ENCODE measurements at places on chromosomes 11 and 22.

DNA sequence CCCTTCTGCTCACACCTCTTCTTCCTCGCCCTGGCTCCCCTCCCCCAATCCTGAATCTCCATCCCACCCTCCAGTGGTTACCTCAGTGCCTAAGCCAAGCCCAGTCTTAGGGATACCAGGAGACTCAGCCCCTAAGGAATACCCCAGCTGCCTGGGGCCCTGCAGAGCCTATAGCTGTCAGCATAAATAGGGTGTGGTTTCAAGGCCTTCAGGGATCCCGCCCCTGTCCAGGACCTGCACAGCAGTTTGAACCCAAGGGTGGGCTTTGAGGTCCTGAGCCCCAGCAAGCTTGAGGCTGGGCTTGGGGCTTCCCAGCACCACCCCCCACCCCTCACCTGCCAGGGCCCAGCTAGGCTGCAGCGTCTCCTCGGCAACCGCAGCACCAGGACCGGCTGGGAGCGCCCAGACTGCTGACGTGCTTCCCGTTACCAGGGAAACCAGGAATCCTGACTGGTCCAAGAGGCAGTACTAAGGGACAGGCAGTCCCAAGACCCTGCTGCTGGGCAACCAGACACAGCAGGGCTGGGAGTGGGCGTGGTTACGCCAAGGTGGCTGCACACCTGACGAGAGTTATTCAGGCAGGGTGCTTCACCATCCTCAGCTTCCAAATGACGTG, 13.7 kb downstream of the APBB1 start:
- no peak for DNase-seq

DNA sequence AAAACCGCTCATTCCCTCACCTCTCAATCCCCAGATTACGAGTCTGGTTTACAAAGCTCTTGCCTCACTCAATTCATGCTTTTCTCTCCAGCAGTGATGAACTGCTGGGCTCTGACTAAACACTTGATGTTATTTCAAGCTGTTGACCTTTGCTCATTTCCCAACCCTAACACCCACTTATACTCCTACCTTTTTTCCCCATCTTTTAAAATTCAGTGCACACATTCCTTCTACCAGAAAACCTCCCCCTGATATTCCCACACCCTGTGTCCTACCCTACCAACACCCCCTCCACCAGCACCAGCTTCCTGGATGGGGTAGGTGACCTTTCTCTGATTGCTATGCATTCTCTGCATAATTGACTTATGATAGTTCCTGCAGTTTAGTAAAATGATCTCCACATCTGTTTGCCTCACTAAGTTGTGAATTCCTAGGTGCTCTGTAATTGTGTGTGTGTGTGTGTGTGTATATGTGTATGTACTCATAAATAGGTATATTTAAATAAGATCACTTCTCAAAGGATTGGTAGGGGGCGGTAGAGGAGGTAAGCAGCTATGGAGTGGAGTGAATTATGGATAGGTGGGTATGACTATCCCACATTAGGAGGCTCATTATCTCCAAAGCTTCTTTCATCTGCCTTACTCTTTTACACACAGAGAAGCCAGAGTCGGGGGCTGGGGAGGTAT, 842 bp downstream of the HEPACAM start:
- DNase-seq, result no peak

GRCh38 chr11:1760351-1761109, 3.2 kb downstream of the CTSD start:
- no peak for DNase-seq

GRCh38 chr11:102341844-102342318, 5.1 kb upstream of the BIRC2 start:
- peak; percentile 87 for DNase-seq

- no peak for DNase-seq
Observed at GRCh38 chr11:110286298-110287040, 9.9 kb downstream of the RDX start.

- DNase-seq, result no peak
Observed at GRCh38 chr11:13314676-13315394, 37.2 kb downstream of the BMAL1 start.
